CD4-positive, alpha-beta T cell treated with Interleukin-15 for 4 hours (primary cell): ENCODE measurements at places on chromosomes 1 and 21.

GRCh38 chr1:212814537-212815334 is 23.0 kb downstream of the TATDN3 start:
- no peak for DNase-seq

DNA sequence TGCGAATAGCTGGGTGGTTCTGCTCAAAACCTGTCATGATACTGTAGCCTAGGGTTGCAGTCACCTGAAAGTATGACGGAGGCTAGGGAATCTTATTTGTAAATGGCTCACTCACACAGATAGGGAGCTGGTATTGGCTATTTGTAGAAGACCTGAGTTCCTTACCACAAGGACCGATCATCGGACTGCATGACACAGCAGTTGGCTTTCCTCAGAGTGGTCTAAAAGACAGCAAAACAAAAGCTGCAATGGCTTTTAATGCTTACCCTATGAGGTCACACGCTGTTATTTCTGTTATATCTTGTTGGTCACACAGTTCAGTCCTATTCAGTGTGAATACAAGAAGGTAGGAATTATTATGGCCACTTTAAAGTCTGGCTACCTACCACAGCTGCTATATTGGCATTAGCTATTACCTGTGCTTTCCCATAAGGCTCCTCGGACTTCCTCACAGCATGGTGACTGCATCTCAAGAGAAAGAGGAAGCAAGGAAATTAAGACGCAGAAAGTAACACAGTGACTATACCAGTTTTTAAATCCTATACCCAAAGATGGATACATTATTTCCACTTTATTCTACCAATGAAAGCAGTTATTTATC is 68.4 kb upstream of the LRRC7 start:
- DNase-seq, result no peak

- DNase-seq, result no peak
Measured at GRCh38 chr1:18740617-18741016, 110.0 kb downstream of the PAX7 start.

DNA sequence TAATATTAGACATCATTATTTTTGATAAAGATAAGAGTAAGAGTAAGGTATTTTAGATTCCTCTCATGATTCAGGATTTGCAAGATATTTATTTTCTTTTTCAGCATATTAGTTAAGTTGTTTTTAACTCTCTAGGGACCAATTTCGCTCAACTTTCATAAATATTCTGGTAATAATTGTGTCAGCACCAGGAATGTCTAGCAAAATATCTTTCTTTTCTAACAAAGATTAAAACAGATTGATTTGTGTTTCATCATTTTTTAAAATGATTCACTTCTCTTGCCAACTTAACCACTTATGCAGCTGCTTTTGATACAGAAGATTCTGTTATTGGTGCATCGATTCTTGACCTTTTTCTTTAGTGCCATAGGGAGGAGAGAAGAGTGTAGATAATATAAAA is 172.8 kb upstream of the PTGFR start:
- no peak for DNase-seq

GRCh38 chr1:64743954-64744491 is 852 bp upstream of the RAVER2 start:
- DNase-seq, result no peak

- DNase-seq, result no peak
Measured at GRCh38 chr1:1988061-1988945, 15.3 kb downstream of the CFAP74 start.

GRCh38 chr1:93730621-93731020 is 49.0 kb upstream of the BCAR3 start:
- DNase-seq, result no peak

DNA sequence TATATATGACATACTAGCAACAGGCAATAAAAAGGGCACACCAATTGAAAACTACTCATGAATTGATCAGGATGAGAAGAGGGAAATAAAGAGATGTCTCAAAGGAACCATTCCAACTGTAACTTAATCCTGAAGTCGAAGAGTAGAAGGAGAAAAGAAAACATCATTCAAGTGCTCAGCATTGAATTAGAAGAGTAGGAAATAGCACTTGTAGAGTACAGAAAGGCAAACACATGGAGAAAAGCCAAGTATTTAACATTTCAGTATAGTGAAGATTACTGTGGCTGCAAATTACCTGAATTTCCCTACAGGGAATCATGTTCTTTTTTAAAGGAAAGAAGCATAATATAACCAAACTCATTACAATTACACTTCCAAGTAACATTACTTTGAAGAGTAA is 205.0 kb downstream of the KCTD3 start:
- DNase-seq, result no peak

- DNase-seq, result no peak
Measured at GRCh38 chr1:53026254-53026653, 35.8 kb upstream of the PODN start.

GRCh38 chr21:43354026-43354420 is 72.9 kb downstream of the SIK1 start:
- DNase-seq, result no peak

DNA sequence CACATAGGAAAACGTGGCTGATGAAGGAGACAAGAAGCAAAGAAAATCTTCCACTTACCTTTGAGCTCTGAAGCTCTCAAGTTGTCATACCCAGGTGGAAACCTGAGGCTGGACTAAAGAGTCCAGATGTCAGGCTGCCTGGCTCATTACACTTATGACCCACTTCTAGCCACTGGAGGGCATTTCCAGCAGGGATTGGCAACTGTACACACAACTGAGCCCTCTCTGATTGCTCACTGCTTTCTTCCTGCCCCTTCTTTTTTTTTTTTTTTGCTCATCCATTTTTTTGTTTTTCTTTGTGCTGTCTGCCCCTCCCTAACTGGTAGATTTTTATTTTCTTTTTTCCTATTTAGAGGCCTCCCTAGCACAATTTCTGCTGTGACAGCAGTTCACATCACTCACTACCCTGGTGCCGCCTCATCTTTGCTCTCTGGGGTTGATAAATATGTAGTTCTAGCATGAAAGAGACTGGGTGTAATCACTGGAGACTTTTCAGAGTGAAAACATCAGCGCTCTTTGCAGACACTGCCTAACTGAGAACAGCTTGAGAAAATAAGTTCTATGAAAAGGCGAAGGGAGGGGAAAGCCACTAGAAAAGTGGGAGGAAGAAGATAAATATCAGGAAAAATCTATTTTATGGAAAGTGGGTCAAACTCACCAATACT is 334.5 kb downstream of the NUF2 start:
- no peak for DNase-seq

GRCh38 chr21:32108566-32108965 is 170.3 kb downstream of the MIS18A start:
- no peak for DNase-seq

DNA sequence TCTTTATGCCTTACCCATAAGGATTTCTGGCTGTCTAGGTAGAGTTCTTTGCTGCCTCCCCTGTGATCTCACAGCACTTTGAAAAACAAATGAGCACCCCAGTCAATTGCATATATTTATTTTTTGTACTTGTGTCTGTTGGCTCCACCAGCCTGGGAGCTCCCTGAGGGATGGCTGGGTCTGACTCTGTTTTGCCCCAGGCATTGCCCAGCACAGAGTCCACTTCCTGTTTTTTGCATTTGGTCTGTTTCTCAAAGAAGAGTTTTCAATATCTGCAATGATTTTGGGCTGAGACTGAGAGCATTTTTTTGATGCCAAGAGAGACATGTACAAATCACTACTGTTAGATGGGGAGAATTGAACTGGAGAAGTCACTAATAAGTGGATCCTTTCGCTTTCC is 125.0 kb downstream of the FOXD2 start:
- no peak for DNase-seq

GRCh38 chr1:65317866-65318653 is 8.7 kb downstream of the DNAJC6 start:
- DNase-seq, result no peak

- DNase-seq, result no peak
Measured at GRCh38 chr1:104294259-104294658, 544.6 kb downstream of the AMY1C start.
